Hematopoietic multipotent progenitor cell treated with erythropoietin and hydrocortisone succinate and interleukin-3 and kit ligand, for 17 days (in vitro differentiated cells): ENCODE measurements at places on chromosomes 11 and 22.

DNA sequence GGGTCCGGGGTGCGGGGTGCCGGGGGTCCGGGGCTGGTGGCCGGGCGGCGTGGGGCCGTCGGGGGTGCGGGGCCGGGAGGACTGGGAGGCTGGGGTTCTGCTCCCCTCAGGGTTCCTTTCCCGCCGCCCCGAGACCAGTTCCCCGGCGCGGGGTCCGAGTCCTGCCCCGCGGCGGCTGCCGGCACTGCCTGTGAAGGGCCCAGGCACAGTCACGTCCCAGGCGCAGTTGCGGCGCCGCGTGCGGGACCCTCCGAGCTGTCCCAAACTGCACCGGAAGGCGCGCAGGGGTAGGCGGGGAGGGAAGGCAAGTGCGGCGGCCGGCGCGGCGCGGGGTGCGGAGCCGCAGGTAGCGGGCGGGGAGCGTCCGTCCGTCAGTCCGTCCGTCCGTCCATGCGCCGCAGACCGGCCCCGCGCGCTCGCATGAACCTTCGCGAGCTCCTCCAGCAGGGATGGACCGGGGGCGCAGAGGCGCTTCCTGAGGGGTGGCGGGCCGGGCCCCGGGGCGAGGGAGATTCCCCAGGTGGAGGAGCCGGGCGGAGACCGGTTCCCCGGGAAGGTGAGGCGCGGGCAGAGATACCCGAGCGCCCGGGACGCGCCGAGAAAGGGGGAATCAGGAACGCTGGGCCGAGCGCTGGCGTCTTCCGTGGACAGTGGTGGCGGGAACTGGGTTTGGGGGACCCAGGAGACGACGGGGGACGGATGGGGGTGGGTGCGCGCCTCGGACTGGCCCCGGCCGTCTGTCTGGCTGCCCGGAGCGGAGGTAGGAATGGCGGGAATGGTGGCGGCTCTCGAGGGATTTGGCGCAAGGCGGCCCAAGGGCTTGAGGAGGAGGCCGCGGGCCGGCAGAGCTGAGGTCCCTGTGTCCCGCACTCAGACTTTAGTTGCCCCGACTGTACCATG is 3.1 kb upstream of the ADORA2A start:
- DNase-seq: no peak

DNA sequence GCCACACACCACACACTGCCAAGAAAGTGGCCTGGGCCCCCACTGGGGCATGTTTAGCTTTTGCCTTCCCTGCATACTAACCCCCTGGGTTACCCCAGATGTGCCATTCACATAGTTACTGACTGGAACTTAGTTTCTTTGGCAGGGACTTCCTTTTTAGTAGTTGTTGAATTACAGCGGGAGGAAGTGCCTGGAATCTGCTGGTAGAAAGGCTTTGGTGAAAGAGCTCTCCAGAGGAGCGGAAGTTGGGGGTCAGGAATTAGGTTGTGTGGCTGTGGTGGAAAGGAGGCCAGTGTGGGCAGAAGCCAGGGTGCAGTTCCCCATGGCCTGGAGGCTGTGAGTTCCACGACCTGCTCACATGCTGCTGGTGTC is 69.0 kb downstream of the MED15 start:
- DNase-seq: no peak

DNA sequence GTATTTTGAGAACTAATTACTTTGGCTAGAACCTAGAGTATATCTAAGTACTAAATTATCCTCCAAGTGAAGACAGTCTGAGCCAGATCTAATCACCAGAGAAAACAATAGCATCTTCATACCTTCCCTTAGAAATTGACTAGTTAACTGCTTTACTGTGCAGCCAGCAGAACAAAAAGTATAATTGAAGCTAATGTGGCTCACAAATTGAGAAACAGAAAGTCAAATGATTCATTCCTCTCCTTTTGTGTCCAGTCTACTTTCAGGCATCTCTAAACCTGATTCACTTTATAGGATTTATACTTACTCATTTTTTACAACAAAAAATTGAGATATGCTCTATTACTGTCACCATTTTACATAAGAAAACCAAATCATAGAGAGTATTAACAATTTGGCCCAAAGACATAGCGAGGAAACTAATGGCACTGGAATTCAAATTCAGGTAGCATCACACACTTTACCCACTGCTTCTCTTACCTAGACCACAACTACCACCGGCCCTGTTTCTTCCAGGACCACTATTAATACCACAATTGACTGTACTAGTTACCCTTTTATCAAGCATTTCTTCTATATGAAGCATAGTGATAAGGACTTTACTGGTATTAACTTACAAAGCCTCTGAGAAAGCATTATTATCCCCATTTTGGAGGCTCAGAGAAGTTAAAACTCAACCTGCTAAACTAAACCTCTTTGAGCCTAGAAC is 1402.6 kb upstream of the TENM4 start:
- no peak for DNase-seq

DNA sequence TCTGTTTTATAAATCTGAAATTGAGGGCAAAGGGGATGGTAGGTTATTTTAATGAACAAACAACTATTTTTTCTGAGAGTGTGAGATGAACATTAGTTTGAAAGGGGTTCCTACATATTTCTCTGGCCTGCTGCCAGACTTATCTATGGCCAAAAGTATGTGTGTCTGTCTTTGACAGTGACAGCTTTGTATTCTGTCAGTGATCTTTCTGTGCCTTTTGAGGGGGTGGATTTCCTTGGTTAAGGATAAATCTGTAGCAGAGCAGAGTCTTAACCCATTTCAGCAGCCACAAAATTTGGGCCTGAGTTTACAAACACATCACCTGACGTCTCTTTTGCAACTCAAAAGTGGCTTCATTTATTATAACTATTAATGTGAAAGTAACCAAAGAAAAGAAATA is 30.9 kb downstream of the ZFTA start:
- DNase-seq: peak; percentile 24

- no peak for DNase-seq
Observed at GRCh38 chr11:82080160-82080559, 653.5 kb downstream of the FAM181B start.

- DNase-seq: no peak
Observed at GRCh38 chr22:38243007-38243765, 29.6 kb downstream of the TMEM184B start.

DNA sequence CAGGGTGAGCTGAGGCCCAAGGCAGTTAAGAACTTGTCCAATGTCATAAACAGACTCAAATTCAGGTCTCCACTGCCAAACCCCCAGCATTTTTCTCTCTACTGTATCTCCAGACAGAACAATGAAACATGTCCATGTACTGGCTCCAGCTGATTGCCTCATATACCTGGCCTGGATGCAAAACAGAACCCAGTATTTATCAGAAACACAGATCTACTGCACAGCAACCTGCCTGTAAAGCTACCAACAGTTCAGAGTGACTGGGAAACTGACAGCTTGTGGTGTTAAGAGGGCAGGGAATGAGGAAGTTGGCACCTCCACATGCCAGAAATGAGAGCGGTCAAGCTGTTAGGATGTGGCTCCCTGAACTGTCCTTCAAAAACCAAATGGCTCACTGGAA is 41.6 kb downstream of the C11orf71 start:
- no peak for DNase-seq

- DNase-seq: no peak
Observed at GRCh38 chr11:93464927-93465540, 78.2 kb downstream of the SMCO4 start.

- no peak for DNase-seq
Observed at GRCh38 chr11:87281496-87281895, 243.8 kb downstream of the TMEM135 start.

DNA sequence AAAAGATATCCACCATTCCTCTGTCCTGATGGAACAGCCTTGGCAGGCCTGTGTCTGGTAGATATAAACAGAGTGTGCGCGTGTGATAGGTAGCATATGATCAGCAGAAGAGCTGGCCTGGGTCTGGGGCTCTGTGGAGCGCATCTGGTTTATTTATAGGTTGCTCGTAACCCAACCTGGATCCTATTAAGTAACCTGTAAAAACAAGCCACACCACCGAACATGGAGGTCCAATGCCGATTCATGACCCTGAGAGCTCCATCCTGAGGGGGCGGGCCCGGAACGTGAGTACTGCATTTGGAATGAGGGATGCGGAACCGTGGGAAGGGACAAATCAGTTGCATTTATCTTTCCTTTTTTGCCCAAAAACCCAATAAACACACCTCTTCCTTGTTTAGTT is 31.9 kb upstream of the APOL5 start:
- DNase-seq: no peak

DNA sequence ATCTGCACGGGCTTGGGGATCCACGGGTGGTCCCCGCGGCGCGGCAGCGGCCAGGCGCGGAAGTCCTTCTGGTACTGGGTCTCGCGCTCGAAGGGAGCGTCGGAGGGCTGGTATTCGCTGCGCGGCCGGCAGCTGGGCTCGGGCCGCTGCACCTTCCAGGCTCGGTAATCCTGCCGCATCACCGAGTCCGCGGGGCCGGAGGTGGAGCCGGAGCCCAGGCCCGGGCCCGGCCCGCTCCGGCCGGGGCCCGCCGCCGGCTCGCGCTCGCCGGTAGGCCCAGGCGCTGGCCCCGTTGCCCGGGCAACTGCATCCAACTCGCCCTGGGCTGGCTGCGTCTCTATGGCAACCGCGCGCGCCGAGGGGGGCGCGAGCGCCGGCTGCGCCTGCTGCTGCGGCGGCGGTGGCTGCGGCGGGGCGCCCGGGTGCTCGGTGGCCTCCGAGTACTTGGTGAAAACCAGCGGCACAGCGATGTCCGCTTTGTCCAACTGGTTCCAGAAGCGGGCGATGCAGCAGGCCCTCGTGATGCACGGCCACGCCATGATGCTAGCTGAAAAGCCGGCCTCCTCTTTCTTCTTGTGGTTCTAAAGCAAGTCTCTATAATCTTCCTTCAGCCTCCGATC is 897 bp downstream of the MAP6 start:
- no peak for DNase-seq

GRCh38 chr11:90202342-90202741 is 20.5 kb downstream of the CHORDC1 start:
- DNase-seq: no peak

GRCh38 chr11:15200696-15201095 is 86.0 kb downstream of the INSC start:
- no peak for DNase-seq

DNA sequence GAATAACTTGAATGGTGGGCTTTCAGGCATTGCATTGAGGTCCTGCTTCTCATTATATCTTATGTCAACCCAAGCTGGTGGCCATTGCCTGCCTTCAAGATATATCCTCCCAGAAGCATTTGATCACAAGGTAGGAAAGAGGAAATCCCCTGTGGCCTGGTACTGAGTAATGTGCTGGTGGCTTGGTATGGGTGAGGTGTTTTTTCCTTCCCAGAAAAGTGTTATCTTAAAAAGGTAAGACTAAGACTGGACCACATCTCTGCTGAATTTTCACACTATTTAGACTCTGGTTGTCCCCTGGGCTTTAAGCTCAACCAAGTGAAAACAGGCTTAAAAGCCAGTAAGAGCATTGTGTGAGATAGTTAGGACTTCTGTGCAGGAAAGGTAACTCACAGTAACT is 3.7 kb downstream of the INSC start:
- no peak for DNase-seq

DNA sequence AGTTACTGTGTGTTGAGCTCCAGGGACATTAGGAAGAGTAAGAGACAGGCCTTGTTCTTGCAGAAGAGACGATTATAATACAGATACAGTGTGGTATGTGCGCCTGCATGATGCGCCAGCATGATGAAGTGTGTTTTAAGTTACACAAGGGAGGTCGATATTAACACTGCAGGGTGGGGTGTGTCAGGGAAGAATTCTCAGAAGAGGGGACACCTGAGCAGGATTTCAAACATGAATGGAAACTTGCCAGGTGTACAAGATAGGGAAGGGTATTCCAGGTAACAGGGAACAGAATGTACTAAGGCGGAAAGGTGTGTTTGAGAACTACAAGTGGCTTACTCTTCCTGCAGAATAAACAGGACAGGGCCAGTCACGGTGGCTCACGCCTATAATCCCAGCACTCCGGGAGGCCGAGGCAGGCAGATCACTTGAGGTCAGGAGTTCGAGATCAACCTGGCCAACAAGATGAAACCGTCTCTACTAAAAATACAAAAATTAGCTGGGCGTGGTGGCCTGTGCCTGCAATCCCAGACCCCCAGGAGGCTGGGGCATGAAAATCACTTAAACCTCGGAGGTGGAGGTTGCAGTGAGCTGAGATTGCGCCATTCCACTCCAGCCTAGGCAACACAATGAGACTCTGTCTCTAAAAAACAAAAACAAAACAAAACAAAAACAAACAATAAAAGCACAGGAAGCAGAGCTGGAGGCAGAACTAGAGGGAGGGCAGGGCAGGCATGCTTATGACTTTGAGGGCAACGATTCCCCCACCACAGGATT is 59.0 kb downstream of the SYN3 start:
- no peak for DNase-seq

- no peak for DNase-seq
Observed at GRCh38 chr11:29751618-29752017, 265.2 kb downstream of the KCNA4 start.

- DNase-seq: no peak
Observed at GRCh38 chr11:71936825-71937224, 8.0 kb downstream of the RNF121 start.

- no peak for DNase-seq
Observed at GRCh38 chr11:64583296-64584262, 7.4 kb upstream of the SLC22A12 start.

DNA sequence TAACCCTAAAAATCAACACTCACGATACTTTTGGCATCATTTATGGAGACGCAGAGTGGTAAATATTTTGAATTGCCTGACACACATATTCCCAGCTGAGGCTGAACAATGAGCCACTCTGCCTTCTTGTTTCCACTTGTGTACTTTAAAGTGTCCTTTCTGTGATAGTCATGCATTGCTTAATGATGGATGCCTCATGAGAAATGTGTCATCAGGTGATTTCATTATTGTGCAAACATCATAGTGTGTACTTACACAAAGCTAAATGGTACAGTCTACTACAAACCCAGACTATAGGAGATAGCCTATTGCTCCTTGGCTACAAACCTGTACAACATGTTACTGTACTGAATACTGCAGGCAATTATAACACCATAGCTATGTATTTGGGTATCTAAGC is 44.2 kb downstream of the MRE11 start:
- DNase-seq: no peak
